CD4-positive, alpha-beta T cell treated with Interleukin-17A for 1 hour (primary cell): ENCODE measurements at places on chromosomes 5 and 9.

GRCh38 chr5:36607114-36607571 is 737 bp downstream of the SLC1A3 start:
- DNase-seq, result no peak

DNA sequence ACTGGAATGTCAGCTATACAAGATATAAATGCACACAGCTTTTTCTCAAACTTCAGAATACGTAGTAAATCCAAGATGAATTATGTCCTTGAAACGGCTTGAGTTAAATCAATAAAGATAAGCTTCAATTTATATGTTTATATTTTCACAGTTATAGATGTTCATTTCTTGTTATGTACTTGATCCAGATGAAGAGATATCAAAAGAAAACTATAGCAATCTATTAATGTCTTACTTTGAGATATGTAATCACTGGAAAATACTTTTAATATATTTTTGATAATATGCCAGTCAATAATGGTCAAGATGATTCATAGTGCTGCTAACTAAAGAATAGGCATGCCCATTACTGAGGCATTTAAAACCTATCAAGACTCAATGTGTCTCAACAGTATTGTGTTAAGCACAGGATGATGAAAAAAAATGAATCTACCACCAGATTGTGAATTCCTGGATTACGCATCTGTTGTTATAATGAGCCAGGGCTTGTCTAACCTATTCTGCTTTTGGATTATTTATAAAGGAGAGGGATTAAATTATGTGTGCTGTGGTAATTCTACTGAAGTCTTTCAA is 372.6 kb upstream of the PRR16 start:
- DNase-seq, result no peak

DNA sequence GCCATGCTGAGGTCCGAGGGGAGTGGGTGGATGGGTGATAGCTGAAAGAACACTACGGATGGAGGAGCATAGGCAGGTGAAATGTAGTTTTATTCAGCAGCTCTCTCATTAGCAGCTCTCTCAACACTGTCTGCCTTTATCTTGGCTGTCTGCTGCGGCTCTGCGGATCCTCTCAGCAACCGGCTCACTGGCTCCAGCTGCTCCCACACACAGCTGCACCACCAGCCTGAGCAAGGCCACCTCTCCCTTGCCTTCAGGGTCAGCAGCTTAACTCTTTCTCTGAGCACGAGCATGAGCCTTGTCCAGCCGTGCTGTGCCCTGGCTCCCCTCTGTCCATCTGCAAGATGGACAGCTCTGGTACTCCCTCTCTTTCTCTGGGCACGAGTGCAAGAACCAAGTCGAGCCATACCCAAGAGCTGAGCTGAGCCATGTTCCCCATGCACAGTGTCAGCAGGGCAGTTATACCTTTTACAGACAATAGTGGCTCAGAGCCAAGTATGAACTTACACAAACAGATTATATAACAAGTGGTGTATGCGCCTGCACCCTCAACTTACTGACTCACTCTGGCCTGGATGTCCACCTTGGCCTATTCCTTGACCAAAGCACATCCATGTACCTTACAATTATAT is 108.5 kb downstream of the MACIR start:
- no peak for DNase-seq

DNA sequence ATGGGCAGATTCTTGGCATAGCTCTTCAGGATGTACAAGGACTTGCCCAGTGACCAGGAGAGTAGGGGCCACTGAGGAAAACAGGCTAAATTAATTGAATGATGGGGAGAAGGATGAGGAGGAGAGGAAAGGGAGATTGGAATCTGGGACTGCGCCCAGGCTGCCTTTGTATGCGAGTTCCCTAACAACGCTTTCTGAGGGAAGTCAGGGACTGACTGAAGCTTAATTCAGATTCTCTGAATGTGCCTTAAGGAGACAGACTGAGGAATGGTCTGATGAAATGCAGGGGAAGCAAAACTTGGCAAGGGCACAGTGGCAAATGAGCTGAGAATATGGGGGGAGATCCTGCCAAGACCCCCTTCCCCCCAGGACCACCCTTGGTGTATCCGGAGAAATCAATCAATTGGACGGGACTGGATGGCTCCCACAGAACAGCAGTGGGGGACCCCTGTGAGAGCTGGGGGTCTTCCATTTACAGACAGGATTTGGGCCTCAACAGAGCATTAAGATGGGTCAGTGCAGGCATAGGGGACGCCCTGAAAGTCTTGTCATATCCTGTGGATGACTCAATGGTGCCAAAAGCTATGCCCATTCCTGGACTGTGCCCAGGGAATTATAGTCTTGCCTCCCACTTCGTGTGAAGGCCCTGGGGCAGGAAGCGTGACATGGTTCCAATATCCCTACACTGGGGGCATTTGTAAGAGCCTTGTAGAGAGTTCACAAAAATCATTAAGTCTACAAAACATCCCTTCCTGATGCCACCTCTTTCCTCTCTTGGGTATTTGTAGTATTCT is 215.5 kb upstream of the TNC start:
- no peak for DNase-seq

- no peak for DNase-seq
Observed at GRCh38 chr5:159330131-159330800, at the start of gene IL12B. Gene IL12B, minus strand, starts transcription at chr5:159330487. Its CDS starts 3,705 bp downstream, at chr5:159326782.

DNA sequence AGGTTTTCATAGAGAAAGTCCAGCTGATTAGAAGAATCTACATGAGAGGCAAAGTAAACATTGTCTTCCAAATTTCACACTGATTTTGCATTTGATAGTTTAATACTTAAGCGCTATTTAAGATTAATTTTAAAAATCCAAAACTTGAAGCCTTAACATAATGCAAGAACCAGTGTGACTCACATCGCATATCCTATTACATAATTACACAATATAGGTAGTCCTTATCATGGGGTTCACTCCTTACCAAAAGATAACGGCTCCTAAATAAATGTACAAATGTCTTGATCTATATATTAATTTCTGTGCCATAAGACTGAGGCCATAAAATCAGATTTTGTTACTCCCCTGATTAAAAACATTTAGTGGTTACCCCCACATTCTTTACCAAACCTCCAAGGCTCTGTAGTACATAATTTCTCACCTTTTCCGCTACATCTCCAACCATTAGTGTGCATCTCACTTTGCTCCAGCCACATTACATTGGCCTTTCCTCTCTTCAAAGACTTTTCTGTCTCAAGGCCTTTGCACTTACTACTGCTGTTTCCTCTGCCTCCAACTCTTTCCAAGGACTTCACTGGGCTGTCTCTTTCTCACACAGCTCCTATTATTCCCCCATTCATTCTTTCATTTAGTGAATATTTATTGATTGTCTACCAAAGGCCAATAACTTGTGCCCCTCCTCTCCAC is 1.0 kb downstream of the RIOK2 start:
- DNase-seq, result no peak

DNA sequence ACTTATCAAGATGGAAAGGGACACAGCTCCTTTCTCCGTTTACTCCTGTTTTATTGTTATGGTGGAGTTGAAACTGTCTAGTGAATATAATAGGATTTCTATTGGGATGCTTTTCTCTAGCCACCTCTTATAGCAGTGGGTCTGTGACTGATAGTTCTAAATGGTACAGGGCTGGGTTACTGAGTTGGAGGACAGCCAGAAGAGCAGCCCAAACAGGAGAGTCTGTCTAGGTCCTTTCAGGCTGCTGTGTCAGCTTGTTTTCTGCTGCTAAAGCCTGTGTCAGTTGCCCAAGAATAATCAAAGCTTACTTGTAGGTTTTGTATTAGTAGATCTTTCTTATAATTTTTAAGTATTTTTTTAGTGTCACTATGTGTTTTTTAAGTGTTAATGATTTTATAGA is 356.0 kb upstream of the SEMA6A start:
- DNase-seq, result no peak
